ENCODE measurements at places on chromosomes 1 and 21. TPM values are rescaled to one million over a fixed set of nuclear protein-coding genes. Genes with fewer than 3 reads are reported as not detected.

The COL24A1 gene
- 0.23 TPM for total RNA-seq

The UQCRHL gene
- 3.4 TPM for total RNA-seq

The DNASE2B gene
- not detected for total RNA-seq

DNA sequence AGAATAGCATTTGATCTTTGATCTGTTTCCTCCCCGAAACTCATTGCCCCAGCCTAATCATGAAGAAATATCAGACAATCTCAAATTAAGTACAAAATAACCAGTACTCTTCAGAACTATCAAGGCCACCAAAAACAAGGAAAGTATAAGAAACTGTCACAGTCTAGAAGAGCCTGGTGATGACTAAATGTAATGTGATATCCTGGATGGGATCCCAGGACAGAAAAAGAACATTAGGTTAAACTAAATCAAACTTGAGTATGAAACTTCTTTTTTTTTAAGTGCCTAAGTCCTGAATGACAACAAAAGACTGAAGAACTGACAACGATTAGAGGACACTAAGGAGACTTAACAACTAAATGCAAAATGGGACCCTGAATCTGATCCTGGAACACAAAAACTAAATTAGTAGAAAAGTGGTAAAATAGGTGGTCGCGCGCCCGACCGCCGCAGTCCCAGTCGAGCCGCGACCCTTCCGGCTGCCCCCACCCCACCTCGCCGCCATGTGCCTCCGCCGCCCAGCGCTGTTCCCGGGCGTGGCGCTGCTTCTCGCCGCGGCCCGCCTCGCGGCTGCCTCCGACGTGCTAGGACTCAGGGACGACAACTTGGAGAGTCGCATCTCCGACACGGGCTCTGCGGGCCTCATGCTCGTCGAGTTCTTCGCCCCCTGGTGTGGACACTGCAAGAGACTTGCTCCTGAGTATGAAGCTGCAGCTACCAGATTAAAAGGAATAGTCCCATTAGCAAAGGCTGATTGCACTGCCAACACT, 5.5 kb upstream of the PRKAB2 start:
- no peak for DNase-seq

GRCh38 chr1:60448850-60449249, 375.3 kb upstream of the C1orf87 start:
- DNase-seq: no peak

DNA sequence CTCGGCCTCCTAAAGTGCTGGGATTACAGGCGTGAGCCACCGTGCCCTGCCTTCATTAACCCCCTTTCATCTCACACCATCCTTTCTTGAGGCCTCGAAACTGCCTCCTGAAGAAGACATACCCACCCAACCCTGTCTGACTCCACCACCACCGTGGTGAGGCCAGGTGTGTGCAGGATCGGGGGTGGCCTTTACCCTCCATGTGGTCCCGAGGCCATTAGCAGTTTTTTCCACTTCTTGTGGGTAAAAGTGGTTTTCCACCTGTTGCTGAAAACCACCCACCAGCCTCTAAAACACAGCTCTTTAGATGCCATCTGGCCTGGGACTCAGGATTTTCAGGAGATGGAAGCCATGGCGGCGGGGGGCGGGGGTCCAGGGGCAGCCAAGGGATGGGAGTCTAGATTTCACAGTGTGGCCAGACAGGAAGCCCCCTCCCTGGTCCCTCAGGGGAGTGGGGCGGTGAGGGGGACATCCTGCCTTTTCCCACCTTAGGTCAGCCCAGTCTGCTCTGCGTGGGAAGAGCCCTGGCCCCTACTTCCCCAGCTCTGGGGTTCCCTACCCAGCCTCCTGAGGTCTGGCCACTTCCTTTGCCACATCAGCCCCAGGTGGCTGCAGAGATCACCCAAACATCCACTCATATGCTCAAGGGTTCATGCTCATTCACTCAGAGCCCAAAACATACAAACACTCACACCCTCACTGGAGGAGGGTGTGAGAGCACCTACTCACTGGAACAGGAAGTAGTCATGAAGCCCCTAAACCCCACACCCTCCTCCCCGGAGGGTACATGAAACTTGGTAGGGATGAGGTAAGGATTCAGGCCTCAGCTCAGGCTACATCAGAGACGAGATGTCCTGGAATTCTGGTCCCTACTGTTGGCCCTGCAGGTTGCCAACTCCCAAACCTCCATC, 2.3 kb downstream of the FGR start:
- peak; percentile 62 for DNase-seq

Measured in OCI-LY7 (cell line).